ENCODE measurements at places on chromosomes 4 and X.

DNA sequence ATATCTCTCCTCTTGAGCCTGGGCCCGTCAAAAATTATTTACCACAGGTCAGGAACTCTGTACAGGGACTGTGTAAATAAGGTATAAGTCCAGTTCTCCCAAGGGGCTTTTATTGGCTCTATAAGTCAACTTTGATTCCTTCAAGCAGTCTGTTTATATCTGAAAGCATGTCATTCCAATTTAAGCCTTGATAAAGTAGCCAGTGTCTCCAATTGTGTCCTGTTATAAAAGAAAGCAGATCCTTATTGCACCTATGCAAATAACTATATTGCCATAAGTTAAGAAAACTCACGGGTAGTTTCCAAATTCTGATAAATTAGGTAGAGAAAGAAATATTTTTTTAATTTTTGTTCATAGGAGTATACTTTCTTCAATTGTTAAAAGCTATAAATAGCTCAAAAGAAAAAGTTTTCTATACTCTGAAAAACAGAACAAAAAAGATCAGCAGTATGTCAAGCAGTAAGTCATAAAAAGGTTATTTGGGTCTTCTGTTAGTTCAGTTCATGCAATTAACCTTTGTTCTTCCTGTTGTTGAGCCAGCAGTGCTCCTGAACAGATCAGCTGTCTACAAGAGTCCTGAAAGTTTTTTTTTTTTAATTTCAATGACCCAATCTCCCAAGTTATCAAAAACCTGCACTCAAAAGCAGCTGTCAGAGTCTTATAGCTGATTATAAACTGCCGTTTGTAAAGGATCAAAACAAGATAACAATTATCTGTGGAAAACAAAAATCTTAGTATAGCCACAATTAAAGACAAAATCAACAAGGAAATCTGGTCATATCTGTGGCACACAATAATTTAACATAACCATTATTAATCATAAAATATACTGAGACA, 178.4 kb upstream of the GALNT7 start:
- DNase-seq = no peak

- no peak for DNase-seq
These were observed 712.4 kb downstream of the IL1RAPL1 start for GRCh38 chrX:29299684-29300083.

DNA sequence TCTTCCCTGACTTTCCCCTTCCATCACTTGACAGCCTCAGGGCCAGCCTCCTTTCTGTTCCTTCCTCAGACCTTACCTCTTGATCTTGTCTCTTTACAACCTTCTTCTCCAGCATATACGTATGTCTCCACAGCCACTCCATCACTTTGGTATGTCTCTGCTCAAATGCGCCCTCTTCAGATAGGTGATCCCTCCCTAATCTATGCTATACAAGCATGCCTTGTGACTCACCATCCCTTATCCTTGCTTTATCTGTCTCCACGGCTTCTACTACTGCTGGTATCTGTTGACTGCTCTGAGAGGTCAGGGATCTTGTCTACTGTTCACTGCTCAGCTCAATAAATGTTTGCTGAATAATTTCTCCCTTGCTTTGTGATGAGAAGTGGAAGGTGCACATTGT, 9.0 kb downstream of the ARAP2 start:
- DNase-seq = no peak

GRCh38 chrX:107677501-107677901, 49.2 kb downstream of the PRPS1 start:
- DNase-seq = no peak

- no peak for DNase-seq
These were observed 1.6 kb upstream of the RBM46 start for GRCh38 chr4:154779362-154779947.

GRCh38 chrX:153468008-153468580, 2.3 kb downstream of the HAUS7 start:
- no peak for DNase-seq

Data from stimulated activated CD8-positive, alpha-beta memory T cell treated with anti-CD3 and anti-CD28 coated beads, Interleukin-4, amount 100 ng/mL, for 4 hours (primary cell).